ENCODE measurements at places on chromosomes 4 and X. TPM values are rescaled to one million over a fixed set of nuclear protein-coding genes. Genes with fewer than 3 reads are reported as not detected.

The TEX13B gene
- not detected for total RNA-seq

The TMEM156 gene
- 3.7 TPM for total RNA-seq

The SPANXA1 gene
- total RNA-seq: not detected

The PROM1 gene
- total RNA-seq: 0.14 TPM

The AIFM1 gene
- 15.9 TPM for total RNA-seq

The MUC7 gene
- total RNA-seq: not detected

The TMEM35A gene
- 15.2 TPM for total RNA-seq

The ASB12 gene
- not detected for total RNA-seq

The CMC4 gene
- total RNA-seq: 9.3 TPM

The RAB9B gene
- total RNA-seq: not detected

The CDX4 gene
- total RNA-seq: not detected

The ZNF732 gene
- total RNA-seq: under 0.01 TPM

The F8A2 gene
- total RNA-seq: not detected

The RAP1GDS1 gene
- total RNA-seq: 38.3 TPM

The SMIM31 gene
- not detected for total RNA-seq

The CTAG1A gene
- not detected for total RNA-seq

The CHST7 gene
- 21.0 TPM for total RNA-seq

The GAGE2A gene
- not detected for total RNA-seq

The CCDC158 gene
- not detected for total RNA-seq

The SSX2 gene
- not detected for total RNA-seq

The JCHAIN gene
- total RNA-seq: 2.6 TPM

The TMPRSS11D gene
- total RNA-seq: not detected

The XPNPEP2 gene
- total RNA-seq: not detected

The NHSL2 gene
- 1.4 TPM for total RNA-seq

The IBSP gene
- 0.14 TPM for total RNA-seq

The TMEM192 gene
- 15.1 TPM for total RNA-seq

The CT55 gene
- total RNA-seq: not detected

The P2RY10 gene
- total RNA-seq: not detected

The PNMA6A gene
- total RNA-seq: 0.29 TPM

The BEND4 gene
- not detected for total RNA-seq

The CT45A3 gene
- not detected for total RNA-seq

The ZNF711 gene
- total RNA-seq: 0.57 TPM

The TLR10 gene
- not detected for total RNA-seq

The GABRG1 gene
- total RNA-seq: not detected

The SYTL5 gene
- 1.5 TPM for total RNA-seq

The USP27X gene
- total RNA-seq: 2.8 TPM

The CDS1 gene
- total RNA-seq: under 0.01 TPM

The PSAPL1 gene
- not detected for total RNA-seq

The BTK gene
- total RNA-seq: not detected

The RHOXF2 gene
- total RNA-seq: not detected

The IDH3G gene
- 81.2 TPM for total RNA-seq

The ATP10D gene
- 31.1 TPM for total RNA-seq

The MAOB gene
- under 0.01 TPM for total RNA-seq

The MAOA gene
- 1.0 TPM for total RNA-seq

The RTL3 gene
- total RNA-seq: not detected

The GUCY1A1 gene
- total RNA-seq: 0.14 TPM

The PGAM4 gene
- total RNA-seq: not detected

The TBX22 gene
- not detected for total RNA-seq

The NLRP2B gene
- total RNA-seq: not detected

The IGSF1 gene
- total RNA-seq: 0.29 TPM

The EGF gene
- 0.22 TPM for total RNA-seq

The C4orf54 gene
- total RNA-seq: not detected

The CSN1S1 gene
- not detected for total RNA-seq

The GPR173 gene
- 3.7 TPM for total RNA-seq

The BCLAF3 gene
- total RNA-seq: 3.6 TPM

The STARD8 gene
- 0.22 TPM for total RNA-seq

The KDR gene
- 5.7 TPM for total RNA-seq

The EMCN gene
- total RNA-seq: not detected

The SLC34A2 gene
- total RNA-seq: not detected

The TMPRSS11A gene
- total RNA-seq: not detected
